Activated T-helper 2 cell treated with anti-CD3 and anti-CD28 coated beads, Interferon-gamma antibody, Interleukin-2, Interleukin-4, amounts not matched to agents 10 μg/mL and 5 μg/mL and 100 μg/mL, durations not matched to agents 14 hours and 24 hours and 36 hours (primary cell): ENCODE measurements at places on chromosomes 12 and 14. TPM values are rescaled to one million over a fixed set of nuclear protein-coding genes. Genes with fewer than 3 reads are reported as not detected.

DNA sequence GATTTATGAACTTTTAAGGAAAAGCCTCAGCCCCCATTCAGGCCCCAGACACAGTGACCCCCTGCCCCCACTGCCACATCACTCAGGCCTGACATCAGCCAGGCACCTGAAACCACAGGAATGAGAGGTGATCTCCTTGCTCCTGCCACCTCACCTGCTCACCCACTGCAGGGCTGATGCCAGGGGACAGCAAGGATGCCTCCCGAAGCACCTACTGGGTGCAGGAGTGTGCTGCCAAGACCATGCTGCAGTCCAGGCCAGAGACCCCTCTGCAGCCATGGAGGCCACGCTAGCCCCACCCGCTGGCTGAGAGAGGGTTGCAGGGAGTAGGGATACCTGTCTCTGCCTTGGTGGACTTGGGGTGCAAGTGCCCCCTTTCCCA lies 18.6 kb upstream of the KRT7 start:
- no peak for DNase-seq

DNA sequence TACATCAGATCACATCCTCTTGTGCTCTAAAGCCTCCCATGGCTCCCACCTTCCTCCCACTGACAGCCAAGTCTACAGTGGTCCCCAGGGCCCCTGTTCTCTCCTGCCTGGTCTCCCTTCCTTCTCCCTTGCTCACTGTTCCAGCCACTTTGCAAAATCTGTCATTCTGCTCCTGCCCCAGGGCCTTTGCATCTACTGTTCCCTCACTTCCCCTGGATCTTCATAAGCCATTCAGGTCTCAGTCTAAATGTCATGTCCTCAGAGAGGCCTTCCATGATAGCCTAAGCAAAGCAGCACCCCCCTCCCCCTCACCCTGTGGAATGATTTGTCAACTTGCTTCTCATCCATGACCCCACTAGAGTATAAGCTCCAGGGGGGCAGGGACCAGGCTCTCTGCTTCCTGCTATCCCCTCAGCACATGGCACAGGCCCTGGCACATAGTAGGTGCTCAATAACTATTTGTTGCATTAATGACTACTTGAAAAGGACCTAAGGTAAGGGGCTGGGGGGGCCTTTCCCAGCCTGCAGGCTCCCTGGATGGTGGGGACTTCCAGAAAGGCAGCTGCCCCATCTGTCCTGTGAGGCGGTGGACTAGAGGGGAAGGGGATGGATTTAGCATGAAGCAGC lies 5.0 kb downstream of the SLC8B1 start:
- DNase-seq = no peak

GRCh38 chr12:39777465-39777864 lies 157.9 kb upstream of the ABCD2 start:
- DNase-seq = no peak

KRT3 gene
- total RNA-seq = not detected in 2 replicates

DNA sequence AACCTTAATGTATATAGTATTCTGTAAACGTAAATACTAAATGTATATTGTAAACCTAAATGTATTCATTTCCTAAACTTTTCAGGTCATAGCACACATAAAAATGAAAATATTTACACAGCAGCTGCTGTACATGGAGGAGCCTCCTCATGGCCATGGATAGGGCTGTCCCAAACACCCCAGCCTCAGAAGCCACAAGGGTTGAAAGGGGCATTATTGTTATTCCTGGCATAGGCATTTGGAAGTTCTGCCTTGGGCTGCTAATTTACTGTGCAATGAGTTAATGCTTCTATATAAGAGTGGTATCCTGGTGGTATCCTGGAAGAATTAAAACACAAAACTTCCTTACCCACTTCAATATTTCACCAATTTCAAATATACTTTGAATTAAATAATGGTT lies 159.4 kb downstream of the SLC5A8 start:
- no peak for DNase-seq

- no peak for DNase-seq
These were observed 73.7 kb downstream of the STON2 start for GRCh38 chr14:81326451-81326850.

- no peak for DNase-seq
These were observed at the start of gene MYO1H for GRCh38 chr12:109347589-109347988. Gene MYO1H (plus strand): TSS chr12:109347900. CDS start chr12:109347961, 61 bp downstream.

DNA sequence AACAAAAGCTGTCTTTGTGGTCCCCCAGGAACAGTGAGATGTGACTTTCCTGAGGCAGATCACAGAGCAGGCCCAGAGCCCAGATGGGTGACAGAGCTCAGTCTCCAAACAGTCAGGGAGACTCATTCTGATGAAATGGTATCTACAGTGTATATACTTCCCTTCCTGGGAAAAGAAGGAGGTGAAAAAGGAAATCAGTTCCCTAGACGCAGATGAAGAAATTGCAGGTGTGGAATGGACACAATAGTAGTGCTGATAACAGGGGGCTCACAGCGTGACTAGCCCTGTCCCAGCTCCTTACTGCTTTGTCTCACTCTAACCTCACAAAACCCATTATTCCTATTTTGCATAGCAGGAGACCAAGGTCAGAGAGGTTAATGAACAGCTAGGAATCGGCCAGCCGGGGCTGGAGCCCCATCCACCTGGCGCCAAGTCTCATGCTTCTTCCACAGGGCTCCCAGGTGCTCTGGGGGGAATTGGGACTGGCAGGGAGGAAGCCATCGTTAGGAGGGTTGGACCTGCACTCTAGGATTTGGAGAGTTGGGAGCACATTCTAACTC lies 11.9 kb downstream of the KCNH3 start:
- DNase-seq = no peak

TCL1B gene
- total RNA-seq = not detected in 2 replicates

DNA sequence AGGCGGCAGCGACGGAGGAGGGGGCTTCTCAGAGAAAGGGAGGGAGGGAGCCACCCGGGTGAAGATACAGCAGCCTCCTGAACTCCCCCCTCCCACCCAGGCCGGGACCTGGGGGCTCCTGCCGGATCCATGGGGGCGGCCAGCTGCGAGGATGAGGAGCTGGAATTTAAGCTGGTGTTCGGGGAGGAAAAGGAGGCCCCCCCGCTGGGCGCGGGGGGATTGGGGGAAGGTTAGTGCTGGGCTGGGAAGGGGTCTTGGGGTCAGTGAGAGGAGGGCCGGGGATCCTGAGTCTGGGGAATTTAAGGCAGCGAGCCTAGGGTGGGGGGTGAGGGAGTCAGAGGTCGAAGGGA lies 203 bp downstream of the NFATC4 start:
- DNase-seq = no peak

FKBP11 gene
- 66.2 and 72.7 TPM in 2 replicates for total RNA-seq

- DNase-seq = no peak
These were observed 110.6 kb downstream of the ADCK1 start for GRCh38 chr14:77910506-77910905.

- no peak for DNase-seq
These were observed 12.8 kb upstream of the NRDE2 start for GRCh38 chr14:90344331-90345238.

DNA sequence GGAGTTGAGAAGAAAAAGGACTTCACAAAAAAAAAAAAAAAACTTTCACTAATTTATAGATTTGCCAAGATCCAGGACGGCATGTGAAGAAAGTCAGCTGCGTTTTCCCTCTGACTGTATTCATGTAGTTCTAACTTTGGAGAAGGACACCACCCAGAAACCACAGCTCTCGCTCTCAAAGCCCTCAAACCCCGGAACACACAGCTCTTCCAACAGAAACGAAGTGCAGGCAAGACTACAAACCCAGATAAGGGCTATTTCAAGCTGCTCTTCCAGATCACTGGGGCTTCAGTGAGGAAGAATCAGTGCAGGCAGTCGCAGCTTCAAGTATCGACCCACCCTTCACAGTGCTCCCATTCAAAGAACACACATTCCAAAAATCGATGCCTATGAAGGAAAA lies 13.2 kb downstream of the KCNH5 start:
- DNase-seq = no peak

DNA sequence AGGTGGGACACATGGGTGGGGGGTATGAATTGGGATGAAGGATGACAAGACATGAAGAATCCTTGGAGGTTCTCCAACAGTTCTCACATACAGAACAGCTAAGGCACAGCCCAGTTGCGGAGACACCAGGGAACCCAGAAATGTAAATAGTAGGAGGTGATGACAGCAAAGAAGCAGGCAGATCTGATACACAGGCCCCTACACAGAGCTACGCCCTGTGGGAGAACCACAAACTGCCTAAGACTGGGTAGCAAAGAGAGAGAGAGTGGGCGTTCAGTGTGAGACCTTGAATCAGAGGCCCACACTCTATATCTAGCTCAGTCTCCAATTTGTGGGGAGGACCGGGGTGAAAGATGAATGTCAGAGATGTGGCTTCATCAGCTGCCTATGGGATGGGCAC lies 9.5 kb upstream of the NUMB start:
- DNase-seq = no peak

RDH16 gene
- 0.30 and 0.41 TPM in 2 replicates for total RNA-seq

DNA sequence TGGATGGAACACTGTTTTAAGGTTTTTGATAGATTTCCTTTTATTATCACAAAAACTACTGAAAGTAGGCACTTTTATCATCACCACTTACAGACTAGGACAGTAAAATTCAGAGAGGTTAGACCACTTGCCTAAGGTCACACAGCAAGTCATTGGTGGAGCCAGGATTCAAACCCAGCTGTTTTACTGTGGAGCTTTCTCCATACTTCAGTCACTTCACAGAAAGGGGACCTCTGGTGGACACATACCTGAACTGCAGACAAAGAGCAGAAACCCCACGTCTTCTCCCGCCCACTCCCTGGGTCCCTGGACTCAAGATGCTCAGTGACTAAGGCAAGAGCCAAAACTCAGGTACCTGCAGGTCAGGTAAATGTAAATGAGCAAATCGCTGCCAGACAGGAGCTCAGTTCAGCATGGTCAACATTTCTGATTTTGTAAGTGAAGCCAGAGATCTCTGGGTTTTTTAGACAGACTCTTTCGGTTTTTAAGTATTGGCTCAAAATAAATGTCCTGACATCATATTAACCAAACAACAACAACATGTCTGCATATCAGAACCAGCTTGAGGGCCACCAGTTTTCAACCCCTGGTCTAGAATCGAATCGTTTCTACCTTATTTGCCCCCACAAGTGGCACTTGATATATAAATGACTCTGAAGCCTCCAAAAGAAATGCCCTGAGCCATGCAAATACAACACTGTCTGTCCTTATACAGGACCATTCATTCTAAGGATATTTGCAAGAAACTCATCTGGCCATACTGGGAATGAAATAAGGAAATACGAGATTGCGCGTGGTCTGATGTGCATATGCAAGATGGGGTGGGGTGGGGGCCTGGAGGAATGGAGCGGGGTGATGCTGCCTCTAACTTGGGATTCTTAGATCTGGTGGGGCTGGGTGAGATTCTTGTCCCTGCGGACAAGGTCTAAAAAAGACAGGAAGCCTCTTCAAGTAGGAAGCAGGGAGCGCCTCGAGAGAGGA lies 110.9 kb downstream of the KSR2 start:
- DNase-seq = peak; percentile 28

- no peak for DNase-seq
These were observed 2.0 kb upstream of the FZD10 start for GRCh38 chr12:130160306-130160705.

CFL2 gene
- total RNA-seq = 7.1 and 8.4 TPM in 2 replicates

PRB2 gene
- total RNA-seq = not detected in 2 replicates

DNA sequence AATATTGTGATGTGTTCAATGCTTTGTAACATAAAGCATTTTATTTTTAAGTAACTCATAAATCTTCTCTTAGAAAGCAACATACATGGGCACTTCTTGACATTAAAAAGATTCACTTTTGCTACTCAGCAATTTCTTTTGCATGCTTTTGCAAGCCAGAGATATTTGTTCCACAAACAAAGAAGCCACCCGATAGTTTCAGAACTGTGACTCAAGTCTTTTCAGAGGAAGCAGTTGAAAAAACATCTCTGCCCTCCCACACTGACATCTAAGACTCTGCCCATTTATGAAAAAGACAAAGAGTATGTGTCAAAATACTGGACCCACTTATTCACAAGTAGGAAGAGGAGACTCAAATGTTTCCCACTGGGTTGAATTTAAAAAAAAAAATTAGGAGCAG lies 7.5 kb downstream of the APPL2 start:
- DNase-seq = no peak

HPD gene
- total RNA-seq = not detected in 2 replicates

GRCh38 chr12:9868951-9869306 lies 225 bp downstream of the CLEC2B start:
- DNase-seq = no peak

DNA sequence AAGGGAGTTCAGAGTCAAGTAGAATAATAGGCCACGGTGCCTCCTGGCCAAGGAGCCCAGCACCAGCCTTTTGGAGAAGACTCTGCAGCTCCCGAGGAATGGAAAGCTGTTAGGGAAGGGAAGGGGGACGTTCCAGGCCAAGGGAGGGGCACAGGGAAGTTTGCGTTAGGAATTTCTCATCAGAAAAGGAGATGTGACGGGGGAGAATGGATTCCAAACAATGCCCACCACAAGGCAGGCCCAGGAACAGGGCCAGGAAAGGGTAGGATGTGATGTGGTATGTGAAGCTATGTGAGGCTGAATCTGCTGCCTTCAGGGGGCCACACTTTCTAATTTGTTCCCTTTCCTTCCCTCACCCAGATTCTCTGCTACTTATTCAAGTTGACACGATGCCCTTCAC lies 46.0 kb downstream of the DGLUCY start:
- DNase-seq = no peak

STAB2 gene
- not detected in 2 replicates for total RNA-seq
